ENCODE measurements at places on chromosomes 13 and 19.

DNA sequence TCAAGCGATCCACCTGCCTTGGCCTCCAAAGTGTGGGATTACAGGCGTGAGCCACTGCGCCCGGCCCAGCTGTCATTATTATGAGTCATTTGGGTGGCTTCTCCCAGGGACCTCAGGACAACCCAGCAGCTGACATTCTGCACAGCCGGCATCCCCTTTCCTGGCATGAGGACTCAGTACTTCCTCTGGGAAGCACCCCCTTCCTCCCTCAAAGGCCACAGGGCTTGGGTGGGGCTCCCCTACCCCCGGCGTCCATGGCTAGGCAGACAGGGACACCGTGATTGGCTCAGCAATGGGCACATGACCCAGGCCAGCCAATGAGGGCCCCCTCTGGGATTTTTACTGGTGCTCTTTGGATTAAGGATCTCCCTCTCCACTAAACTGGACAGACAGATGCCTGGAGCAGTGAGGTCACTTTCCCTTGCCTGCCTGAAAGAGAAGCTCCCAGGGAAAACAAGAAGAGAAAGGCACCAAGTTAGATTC is 6.0 kb downstream of the KANK2 start:
- no peak for DNase-seq

- no peak for DNase-seq
Measured at GRCh38 chr13:113793718-113794085, 34.7 kb downstream of the TMEM255B start.

GRCh38 chr19:49414256-49414655 is 9.0 kb downstream of the PTH2 start:
- DNase-seq, result no peak

DNA sequence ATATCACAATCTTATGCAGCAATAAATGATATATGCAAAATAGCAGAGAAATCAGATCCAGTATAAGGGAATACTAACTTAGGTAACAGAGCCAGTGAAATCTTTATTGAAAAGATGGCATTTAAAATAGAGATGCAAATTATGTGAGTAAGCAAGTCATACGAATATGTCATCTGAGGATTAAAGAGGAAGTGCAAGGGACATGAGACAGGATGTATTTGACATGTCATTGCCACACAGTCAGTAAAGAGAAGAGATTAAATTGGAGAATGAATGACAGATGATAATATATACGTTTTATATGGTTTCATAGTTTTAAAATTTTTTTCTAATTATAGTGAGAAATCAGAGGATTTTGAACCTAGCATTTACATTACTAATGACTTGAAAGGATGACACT is 426.4 kb downstream of the SLITRK5 start:
- DNase-seq, result no peak

DNA sequence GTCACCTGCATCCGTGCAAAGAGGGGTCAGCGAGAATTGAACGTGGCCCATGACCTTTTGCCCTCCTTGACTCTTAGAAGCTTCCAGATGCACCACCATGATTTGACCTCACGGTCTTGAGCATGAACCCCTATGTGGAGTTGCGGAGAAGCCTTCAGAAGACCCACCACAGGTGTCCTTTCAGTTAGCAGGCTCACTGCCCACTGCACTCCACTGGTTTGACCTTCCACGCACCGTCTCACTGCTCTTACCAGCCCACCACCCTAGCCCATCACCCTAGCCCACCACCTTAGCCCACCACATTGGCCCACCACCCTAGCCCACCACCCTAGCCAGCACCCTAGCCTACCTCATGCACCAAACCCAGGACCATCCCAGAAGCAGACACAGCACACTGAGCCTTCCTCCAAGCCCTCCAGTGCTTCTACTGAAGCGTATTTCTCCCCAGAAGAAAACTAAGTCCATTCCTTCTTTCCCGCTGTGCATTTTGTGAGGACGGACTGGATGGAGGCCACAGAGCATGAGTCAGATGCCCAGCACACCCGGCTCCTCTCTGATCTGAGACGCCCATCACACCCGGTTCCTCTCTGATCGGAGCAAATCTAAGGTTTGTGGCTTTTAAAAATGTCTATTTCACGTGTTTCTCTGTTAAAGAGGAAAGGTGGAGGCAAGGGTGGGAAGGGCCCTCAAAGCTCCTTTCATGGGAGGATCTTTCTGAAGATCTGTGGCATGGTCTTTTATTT is 45.8 kb downstream of the SOX1 start:
- no peak for DNase-seq

- no peak for DNase-seq
Measured at GRCh38 chr19:53626976-53627375, 4.8 kb upstream of the DPRX start.

DNA sequence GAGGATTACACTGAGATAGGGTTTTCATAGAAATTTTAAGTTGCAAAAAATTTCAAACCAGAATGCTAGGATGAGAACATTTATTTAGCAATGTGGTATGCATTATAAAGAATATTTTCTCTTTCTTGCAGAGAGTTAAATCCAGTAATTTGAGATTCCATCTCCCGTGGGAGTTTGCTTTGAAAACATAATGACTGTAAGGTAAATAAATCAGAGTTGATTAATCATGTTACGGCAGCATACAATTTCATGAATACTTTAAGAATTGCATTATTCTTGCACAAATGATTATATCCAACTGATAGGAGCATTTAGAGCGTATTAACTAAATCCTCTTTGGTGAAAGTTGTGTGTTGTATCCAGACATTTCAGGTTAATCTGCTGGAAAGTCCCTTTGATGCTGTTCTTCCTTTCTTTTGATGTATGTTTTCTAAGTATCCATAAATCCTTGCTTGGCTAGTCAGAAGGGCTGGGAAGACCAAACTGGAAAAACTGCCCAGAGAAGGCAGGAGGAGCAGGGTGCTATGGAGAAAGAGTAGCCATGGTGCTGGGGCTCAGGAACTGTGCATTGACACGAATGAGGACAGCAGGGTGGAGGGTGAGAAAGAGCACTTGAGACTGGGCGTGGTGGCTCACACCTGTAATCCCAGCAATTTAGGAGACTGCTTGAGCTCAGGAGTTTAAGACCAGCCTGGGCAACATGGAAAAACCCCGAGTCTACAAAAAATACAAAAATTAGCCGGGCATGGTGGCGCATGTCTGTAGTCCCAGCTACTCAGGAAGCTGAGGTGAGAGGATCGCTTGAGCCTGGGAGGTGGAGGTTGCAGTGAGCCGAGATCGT is 4.8 kb upstream of the GJA3 start:
- no peak for DNase-seq

DNA sequence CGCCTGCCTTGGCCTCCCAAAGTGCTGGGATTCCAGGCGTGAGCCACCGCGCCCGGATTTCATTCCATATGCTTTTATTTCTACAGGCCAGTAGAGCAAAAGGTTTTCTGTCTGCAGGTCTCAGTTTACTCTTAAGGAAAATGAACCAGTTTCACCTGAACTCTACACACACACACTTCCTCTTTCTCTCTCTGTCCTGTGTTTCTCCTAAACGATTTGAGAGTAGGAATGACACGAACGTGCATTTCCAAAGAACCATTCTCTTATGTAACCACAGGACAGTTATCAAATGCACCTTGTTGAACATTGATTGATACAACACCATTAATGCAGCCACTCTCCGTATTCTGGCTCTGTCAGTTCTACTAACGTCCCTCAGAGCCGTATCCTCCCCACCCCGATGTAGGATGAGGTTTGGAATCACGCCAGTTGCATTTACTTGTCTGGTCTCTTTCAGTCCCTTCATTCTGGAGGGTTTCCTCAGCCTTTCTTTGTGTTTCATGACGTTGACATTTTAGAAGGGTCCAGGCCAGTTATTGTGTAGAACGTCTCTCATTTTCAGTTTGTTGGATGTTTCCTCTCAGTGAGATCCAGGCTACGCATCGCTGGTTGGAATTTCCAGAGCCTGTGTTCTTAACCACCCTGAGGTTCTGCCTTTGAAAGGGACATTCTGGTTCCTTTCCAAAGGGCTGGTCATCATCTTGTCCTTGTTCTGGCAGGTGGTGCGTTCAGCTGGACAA is 36.0 kb downstream of the BICRA start:
- peak; percentile 69 for DNase-seq

GRCh38 chr19:45464852-45465441 is 2.8 kb upstream of the FOSB start:
- no peak for DNase-seq

GRCh38 chr13:44078806-44079376 is 199.2 kb downstream of the LACC1 start:
- DNase-seq, result no peak

GRCh38 chr19:19606021-19606420 is 12.5 kb downstream of the PBX4 start:
- DNase-seq, result no peak

DNA sequence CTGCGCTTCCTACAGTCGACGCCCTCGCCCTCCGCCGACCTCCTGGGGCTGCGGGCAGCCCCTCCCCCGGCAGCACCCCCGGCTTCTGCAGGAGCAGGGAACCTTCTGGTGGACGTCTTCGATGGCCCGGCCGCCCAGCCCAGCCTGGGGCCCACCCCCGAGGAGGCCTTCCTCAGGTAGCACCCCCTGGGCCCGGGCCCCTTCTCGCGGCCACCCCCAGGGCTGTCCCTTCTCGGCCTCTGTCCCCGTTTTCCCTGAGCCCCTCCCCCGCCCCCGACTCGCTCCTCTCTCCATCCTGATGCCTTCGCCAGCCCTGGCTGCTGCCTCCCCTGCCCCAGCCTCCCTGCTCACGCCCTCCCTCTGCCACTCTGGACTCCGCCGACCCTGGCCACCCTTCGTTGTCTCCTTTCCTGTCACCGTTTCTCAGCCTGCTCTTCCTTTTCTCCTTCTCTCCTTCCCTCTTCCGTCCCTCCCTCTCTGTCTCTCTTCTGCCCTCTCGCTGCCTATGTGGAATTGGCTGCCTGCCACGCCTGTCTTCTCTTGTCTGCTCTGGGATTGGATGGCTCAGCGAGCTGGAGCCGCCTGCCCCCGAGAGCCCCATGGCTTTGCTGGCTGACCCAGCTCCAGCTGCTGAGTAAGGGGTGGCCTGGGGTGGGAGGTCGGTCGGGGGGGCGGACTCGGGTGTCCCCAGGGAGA is 11.0 kb downstream of the FUZ start:
- DNase-seq, result peak; percentile 98

DNA sequence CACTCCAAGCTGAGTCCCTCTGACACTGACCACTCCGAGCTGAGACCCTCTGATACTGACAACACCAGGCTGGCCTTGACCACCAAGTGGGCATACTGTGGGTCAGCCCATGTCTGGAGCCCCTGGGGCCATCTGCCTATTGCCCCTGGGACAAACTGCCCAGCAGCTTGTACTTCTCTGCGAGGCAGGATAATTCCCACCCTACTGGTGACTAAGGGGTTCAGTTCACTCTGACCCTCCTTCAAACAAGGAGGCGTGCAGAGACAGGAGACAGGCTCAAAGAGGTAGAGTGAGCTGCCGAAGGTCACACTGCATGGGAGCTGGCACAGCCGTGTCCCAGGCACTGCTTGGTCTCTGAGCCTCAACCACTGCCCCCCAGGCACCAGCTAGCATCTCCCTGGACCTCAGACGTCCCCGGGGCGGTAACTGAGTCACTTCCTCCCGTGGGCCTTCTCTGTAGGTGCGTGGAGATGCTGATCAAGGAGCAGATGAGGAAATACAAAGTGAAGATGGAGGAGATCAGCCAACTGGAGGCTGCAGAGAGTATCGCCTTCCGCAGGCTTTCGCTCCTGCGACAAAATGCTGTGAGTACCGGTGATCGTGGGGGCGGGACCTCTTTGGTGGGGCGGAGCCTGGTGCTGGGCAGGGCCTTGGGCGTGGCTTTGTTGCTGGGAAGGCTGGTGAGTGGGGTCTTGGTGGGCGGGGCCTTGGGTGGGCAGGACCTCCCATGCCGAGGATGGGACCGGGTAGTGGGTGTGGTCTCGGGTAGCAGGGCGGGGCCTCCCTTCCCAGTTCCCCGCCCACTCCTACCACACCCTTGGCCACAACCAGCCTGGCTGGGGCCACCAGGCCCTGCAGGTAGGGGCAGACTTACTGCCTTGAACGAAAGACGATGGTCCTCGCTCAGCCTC is 5.8 kb upstream of the USE1 start:
- peak; percentile 42 for DNase-seq

DNA sequence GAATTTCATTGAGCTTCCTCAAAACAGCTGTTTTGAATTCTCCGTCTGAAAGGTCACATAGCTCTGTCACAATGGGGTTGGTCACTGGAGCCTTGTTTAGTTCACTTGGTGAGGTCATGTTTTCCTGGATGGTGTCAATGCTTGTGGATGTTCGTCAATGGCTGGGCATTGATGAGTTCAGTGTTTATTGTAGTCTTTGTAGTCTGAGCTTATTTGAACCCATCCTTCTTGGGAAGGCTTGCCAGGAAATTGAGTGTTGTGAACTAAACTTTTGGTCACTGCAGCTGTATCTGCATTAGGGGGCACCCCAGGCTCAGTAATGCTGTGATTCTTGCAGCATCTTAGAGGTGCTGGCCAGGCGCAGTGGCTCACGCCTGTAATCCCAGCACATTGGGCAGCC is 22.0 kb downstream of the BLOC1S3 start:
- DNase-seq, result peak; percentile 19

- no peak for DNase-seq
Measured at GRCh38 chr19:31255174-31255799, 93.9 kb downstream of the TSHZ3 start.

DNA sequence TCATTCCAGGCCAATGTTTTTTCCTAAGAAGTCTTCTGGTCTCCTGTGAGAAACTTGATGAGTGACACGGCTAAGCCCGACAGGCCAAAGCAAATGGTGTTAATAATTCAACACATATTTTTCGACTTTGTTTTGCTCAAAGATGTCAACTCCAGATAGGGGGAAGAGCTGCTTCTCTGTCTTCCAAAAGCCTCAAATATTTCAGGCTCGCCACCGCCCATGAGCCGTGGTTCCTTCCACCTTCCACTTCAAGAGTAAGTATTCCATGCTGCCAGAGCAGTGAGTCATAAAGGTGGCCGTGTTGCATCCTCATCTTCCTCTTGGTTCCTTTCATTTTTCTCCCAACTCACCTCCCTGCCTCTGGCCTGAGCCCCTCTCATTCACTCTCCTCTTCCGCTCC is 272.6 kb downstream of the EFNB2 start:
- DNase-seq, result no peak

GRCh38 chr13:105278943-105279381 is 1256.5 kb downstream of the EFNB2 start:
- DNase-seq, result no peak
